Putamen (tissue), 1 donor: ENCODE measurements at places on chromosomes 3 and 15.

- peak; percentile 56 for DNase-seq
Observed at GRCh38 chr3:77081240-77081661, 41.4 kb downstream of the ROBO2 start.

DNA sequence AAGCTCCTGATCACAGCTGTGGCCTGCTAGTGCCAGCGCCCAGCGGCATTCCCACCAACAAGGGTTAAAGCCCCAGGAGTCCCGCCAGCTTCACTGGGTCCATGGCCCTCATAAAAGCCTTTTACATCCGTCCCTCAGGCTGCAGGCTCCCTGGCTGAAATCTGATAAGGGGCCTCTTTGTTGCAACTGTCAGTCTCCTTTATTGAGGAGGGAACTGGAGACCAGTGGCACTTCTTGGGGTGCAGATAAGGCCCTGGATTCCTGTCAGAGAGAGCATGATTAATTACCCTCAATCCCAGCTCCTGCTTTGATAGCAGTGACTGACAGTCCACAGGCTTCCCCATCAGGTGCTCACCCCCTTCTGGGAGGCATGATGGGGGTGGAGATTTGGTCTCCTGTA, 30.9 kb upstream of the CLK3 start:
- peak; percentile 75 for DNase-seq

DNA sequence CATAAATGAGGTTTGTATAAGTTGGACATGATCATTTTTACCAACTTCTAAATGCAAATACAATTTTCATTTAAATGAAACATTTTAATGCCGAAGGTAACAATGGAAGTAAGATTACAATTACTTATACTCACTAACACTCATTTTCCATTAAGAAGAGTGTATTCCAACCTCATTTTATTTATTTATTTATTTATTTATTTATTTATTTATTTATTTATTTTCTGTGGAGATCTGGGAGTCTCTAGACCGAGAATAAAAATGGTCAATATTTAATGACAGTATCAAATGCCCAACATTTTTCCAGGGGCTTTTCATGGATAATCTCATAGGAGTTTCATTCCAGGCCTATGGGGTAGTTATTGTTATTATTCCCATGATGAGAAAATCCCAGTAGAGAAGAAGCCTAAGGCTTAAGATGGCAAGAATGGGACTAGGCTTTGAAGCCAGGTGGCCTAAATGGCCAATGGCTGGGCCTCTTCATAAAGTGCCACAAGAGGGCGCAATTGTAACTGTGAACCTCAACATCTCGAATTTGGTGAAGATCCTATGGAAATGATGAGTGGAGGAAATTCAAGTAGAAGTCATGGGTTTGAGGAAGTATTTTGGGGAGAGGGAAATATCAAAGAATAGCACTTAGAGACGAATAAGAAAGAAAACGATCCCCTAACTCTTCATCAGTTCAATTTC, 21.3 kb downstream of the VGLL3 start:
- DNase-seq = no peak

GRCh38 chr3:154040283-154040682, 80.9 kb upstream of the ARHGEF26 start:
- DNase-seq = no peak

- DNase-seq = no peak
Observed at GRCh38 chr3:40754994-40755393, 230.2 kb downstream of the ZNF621 start.

DNA sequence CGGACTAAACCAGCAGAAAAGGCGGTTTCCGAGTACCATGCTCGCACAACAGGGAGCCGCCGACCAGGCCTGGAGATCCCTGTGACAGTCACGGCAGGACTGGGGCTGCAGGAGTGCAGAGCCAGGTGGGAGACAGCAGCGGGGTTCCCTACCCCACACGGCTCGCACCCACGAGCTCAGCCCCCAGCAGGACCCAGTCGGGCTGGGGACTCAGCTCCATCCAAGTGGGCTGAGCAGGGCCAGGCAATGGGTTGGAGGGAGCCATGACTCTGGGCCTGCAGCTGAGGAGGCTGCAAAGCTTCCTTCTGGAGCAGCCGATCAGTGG, 15.8 kb downstream of the XXYLT1 start:
- no peak for DNase-seq

GRCh38 chr3:101266566-101266965, 53.8 kb downstream of the IMPG2 start:
- no peak for DNase-seq

- no peak for DNase-seq
Observed at GRCh38 chr15:66724732-66725463, 22.9 kb downstream of the SMAD6 start.

GRCh38 chr3:149448331-149448831, 26.1 kb upstream of the TM4SF4 start:
- no peak for DNase-seq

DNA sequence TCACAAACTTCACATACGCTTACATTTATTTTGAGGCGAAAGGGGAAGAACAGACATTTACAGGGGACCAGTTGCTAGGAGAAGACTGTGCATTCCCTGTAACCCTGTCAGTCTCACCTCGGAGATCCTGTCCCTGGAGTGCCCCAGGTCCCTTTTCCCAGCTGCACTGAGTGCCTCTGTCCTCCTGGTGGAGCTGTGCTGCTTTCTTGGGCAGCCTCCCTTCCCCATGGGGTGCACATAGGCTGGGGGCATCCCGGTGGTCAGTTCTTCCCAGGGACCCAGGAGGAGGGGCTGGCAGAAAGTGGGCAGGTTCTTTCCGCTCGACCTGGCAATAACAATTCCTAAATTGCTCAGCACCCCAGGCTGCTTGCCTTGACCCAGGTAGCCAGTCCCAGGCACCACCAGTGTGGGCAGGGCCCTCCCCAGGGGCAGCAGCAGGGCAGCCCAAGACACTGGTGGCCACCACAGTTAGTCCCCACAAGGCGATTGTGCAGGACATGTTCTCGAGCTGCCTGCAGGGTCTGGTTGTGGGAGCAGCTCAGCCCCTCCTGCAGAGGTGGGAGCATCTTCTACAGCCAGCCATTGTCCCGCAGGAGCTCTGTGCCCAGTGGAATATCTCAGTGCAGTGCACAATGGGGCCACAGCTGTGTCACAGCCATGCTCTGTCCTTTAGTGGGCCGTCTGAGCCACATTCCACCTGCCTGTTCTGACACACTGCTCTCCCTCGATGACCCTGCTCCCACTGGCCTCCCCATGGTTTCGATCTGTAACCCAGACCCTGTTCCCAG, 36.3 kb downstream of the APBA2 start:
- no peak for DNase-seq

DNA sequence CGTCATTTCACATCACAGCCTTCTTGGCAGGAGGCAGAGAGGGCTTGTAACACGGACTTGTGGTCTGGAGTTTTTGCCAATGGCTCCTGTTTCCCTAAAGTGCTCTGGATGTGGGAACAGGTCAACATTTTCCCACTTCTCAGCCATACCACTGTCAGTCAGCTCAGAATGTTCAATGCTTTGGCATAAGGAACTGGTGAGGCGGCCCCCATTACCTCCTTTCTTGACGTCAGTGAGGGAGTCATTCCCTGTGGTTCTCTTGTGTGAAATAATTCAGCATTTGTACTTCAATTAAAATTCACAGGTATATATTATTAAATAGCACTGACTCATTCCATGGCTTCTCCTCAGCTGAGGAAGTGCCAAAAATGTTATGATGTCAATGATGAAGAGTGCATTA, 167.1 kb downstream of the P3H2 start:
- DNase-seq = no peak
